Activated T-helper 9 cell treated with anti-CD3 and anti-CD28 coated beads, Interleukin-2, amount 50 U/mL, for 16 hours (primary cell): ENCODE measurements at places on chromosomes 11 and 22.

- DNase-seq: no peak
Observed at GRCh38 chr22:32591620-32592019, 117.0 kb downstream of the FBXO7 start.

DNA sequence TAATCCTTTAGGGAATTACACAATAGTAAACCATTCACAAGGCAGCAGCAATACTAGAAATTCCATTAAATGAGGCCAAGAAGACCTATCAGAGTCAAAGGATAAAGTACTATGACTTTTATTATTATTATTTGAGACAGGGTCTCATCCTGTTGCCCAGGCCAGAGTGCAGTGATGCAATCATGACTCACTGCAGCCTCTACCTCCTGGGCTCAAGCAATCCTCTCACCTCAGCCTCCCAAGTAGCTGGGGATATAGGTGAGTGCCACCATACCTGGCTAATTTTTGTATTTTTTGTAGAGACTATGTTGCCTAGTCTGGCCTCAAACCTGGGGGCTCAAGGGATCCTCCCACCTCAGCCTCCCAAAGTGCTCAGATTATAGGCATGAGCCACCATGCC lies 51.8 kb downstream of the TTC28 start:
- no peak for DNase-seq

DNA sequence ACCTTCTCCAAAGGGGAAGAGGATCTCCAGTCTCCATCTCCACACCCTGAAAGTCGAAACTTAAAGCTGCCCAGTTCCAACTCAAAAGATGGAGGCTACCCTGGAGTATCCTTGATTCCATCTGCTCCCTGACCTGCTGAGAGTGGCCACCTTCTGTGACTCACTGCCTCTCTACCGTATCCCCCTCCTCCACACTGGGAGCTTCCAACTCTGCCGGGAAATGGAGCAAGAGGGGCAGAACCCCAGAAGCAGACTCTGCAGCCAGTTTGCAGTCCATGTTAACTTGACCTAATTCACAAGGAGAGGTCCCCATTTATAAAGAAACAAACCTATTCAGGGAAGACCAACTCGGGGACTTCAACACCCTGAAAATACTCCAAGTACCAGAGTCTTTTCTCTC lies 22.0 kb upstream of the IRAG1 start:
- DNase-seq: no peak

GRCh38 chr11:76167590-76167989 lies 38.7 kb downstream of the WNT11 start:
- no peak for DNase-seq

GRCh38 chr11:116605543-116606459 lies 167.0 kb downstream of the BUD13 start:
- DNase-seq: no peak

GRCh38 chr11:80414181-80415165 lies 973.6 kb upstream of the TENM4 start:
- no peak for DNase-seq

DNA sequence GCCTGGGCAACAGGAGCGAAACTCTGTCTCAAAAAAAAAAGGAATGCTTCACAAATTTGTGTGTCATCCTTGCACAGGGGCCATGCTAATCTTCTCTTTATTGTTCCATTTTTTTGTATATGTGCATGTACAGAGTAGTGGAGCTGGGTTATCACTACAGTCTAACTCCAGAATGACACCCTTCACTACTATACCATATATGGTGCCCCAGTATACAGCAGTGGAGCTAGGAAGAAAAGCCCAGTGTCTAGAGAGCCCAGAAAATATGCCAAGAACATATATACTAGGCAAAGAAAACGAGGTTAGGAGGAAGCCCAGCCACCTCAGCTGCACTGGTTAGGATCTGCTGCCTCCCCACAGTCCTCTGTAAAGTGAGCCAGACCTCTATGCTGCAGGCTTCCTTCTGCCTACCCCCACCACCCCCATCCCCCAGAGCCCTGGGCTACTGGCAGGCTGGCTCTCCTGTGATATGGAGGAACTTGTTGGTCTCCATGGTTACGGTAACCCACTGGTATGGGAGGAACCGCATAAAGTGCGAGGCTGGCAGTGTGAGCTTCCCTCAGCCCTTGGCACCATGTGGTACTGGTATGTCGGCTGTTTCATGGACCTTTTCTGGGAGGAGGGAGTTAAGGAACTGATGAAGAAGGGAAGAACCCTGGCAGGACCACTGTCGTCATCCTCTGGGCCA lies 34.3 kb downstream of the RCOR2 start:
- DNase-seq: no peak

DNA sequence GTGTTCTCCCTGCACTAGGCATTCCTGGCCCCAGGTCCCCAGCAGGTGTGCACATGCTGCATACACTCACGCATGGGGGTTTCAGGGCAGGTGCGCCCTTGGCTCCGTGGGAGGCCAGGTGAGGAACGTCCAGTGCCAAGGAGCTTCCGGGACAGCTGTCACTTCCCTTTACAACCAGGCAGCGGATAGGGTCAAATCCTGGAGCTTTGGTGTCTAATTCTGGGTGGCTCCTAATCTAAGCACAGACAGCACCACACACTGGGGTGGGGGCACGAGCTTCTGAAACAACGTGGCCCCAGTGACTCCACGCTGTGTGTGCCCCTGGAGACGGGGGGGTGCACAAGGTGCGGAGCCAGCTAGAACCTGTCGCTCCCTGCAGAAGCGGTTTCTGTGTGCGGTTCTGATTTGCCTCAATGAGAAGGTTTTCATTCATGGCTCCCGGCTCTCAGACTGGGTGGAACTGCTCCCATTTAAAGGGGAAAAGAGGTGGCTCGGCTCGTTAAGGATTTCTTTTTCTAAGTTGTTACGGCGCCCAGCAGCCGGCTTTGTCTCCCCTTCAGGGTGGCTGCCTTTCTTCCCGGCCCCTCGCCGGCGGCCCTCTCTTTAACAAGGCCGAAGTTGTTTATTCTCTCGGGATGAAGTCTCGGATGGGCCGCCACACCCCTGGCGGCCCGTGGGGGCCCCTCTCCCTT lies 5.0 kb downstream of the CCND1 start:
- no peak for DNase-seq

DNA sequence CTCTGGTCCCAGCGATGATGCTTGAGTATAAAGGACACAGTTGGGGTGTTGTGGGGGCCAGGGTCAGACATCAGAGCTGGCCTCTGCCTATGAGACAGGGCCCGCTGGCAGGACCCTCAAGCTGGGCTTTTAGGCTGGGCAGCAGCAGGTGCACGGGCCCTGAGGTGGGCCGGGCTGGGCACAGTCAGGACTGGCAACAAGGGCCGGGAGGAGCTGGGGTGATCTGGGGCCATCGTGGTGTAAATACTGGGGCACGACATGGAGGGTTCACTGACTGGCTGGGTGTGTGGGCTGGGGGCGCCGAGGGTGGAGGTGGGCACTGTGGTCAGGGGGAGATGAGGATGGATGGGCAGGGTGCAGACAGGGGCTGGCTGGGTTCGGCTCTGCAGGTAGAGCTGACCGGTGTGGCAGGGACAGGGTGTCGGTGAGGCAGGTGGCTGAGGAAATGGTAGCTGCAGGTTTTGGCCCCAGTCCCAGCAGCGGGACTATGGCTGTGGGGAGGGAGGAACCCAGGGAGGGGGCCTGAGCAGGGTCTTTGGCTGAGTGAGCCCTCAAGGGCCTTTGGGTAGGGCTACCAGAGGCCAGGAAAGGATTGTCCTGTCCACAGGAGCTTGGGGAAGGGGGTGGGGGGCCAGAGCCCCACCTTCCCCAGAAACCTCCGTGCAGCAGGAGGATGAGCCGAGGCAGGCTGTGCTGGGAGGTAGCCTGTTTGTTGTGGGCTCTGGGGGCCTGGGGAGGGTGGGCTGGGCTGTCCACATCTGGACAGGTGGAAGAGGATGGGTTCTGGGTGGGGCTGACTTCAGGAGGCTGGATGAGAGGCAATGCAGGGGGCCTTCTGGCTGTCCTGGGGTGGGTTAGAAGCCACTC lies 81.4 kb downstream of the KCNQ1 start:
- DNase-seq: no peak

GRCh38 chr11:75667255-75667830 lies 1.5 kb downstream of the MAP6 start:
- DNase-seq: no peak

GRCh38 chr11:16791191-16791961 lies 52.9 kb downstream of the C11orf58 start:
- no peak for DNase-seq

GRCh38 chr11:85960678-85961077 lies 105.5 kb downstream of the CCDC83 start:
- DNase-seq: no peak

DNA sequence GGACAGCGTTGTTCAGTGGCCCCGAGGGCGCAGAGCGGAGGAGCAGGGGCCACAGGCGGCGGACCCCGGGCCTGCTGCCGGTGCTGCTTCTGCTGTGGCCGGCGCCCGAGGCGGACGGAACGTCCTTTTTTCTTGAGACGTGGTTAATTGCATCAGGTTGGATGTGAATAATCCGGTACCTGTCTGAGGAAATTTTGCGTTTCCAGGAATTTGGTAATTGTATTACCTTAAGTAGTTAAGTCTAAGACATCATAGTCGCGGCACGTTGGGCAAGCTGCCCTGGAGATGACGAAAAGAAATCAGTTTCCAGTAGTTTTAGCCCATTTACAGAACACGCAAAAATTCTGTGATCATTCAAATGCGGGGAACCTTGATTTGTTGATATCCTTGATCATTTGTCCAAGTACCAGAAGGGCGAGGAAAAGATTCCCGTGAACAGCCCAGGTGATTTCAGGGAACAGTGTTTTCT lies 789 bp downstream of the SPECC1L start:
- no peak for DNase-seq

DNA sequence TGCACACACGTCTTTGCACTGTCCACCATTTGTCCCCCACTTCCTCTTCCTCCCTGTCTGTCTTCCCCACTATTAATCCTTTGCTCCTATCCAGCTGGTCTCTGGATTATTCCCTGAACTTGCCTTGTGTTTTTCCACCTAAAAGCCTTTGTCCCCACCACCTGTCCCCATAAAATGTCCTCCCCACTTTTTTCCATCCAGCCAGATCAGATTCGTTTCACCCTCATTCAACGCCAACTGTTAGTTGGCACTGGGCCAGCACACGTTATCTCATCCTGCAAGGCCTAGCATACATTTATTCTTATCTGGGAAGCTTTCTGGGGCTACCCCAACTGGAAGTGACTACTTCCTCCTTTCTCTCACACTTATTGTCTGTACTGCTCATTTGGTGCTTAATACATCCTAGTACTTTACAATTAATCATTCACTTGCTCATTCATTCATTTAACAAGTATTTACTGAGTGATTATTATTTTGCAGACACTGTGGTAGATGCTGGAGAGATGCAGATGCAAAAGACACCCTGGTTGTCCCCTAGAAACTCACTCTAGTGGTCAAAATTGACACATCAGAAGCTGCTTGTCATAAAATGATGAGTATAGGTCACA lies 96.2 kb downstream of the RASSF10 start:
- DNase-seq: no peak

DNA sequence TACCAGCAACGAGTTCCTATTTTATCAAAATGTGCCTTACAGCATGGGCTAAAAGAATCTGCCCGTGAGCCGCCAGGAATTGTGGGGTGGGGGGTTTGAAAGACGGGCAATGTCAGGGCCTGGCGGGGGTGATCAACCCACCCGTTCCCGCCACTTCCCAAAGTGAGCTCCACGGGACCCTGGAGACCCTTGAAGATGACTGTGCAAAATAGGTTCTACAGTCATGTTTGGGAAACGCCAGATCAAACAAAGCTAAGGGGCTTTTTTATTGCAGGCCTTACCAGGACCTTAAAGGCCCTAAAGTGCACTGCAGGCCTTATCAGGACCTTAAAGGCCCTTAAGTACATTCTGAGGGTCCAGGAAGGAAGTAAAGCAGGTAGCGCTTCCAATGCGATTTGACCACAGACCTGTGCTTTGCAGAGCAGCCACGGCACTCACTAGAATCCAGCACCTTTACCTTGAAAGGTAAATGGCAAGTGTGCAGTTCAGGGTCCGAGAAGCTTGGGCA lies 404.1 kb downstream of the SHANK2 start:
- no peak for DNase-seq

DNA sequence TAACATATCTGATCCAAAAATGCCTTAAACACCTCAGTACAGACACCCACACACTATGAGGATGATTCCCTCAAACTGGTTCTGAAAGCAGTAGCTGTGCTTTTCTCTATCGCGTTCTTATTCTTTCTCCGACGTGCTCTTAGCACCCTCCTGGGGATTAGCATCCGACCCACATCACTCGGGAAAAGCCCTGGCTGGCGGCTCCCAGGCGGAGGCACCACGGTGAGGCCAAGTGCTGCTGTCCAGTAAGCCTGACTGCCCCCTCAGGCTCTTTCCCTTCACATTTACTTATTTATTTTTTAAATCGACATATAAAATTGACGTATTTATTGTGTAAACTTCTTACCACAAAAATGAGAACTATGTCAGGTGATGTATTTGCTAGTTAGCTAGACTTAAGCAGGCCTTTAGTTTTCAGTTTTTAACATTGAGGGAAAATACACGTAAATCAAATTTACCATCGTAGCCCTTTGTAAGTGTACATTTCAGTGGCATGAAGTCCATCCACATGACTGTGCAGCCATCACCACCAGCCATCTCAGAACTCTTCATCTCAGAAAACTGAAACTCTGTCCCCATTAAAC lies 19.2 kb downstream of the TBX1 start:
- no peak for DNase-seq
